ENCODE measurements at places on chromosomes 6 and 20.

GRCh38 chr20:433300-433975 is 25.3 kb downstream of the RBCK1 start:
- no peak for DNase-seq

GRCh38 chr6:42118162-42119001 is 24.0 kb downstream of the C6orf132 start:
- DNase-seq = no peak

DNA sequence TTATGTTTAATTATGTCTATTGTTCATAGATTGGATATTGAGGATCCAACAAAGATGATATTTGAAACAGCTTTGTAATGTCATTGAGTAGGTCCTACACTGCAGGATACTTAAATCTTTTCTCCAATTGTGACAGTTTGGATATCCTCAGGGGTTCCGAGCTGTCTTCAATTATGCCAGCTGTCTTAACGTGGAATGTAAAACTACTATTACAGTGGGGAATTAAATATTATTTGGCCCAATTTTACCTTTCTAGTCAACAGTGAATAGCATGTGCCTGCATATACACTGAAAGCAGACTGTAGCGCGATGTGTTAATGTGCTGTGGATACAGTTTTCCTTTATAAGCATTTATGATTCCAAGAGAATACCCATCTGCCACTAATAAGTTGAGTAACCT is 156.9 kb downstream of the GRIK2 start:
- no peak for DNase-seq

- no peak for DNase-seq
Observed at GRCh38 chr6:123263981-123264380, 267.9 kb downstream of the CLVS2 start.

GRCh38 chr6:138383776-138384175 is 6.1 kb downstream of the SMIM28 start:
- DNase-seq = no peak

Measured in fibroblast of skin of left quadriceps (primary cell).